ENCODE measurements at places on chromosomes 2 and 18.

DNA sequence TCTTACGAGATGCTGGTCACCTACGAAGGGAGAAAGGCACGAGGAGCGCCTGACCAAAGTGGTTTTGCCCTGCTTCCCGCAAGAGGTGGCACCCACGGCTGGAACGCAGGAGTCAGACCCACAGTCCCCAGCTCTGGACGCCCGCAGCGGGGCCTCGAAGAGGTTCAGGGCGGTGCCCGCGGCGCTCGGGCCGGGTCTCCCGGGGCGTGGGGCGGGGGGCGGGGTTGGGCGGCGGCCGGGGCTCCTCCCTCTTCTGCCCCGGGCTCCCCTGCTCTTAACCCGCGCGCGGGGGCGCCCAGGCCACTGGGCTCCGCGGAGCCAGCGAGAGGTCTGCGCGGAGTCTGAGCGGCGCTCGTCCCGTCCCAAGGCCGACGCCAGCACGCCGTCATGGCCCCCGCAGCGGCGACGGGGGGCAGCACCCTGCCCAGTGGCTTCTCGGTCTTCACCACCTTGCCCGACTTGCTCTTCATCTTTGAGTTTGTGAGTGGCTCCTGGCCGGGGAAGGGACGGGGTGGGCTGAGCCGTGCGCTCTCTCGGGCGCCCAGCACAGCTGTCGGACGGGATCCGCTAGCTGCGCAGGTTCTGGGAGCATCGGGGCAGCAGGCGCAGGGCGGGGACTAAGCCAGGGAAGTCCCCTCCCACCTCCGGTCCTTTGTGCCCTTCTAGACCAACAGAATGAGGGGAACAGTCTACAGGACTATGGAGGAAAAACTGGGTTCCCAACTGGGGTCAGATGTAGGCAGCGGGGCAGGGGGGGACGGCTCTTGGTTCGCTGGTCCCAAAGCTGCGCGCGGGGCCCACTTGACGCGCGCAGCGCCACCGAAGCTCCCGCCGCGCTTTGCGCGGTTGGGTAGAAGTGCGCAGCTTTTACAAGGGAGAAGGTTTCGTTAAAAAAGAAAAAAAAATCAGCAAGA lies at the start of gene MAL:
Gene MAL (plus strand): TSS at position 303 of the 914 bp plus-strand sequence. CDS start 85 bp downstream, at position 388.
- DNase-seq = peak; percentile 42

DNA sequence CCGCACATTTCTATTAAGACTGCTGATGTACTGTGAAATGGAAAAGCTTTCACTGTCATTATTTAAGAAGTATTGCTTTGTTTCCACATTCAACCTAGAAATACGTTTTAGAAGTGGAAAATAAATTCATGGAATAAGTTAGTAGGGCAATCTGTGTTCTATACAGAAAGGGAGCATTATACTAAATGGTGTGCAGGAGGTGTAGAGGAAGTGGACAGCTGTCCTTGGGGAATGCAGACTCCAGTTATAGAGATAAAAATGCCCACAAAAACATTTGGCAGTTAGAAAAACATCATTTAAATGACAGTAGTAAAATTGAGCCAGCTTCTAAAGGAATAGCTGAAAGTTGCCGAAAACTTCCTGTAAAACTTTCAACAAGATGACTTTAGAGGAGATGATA lies 46.8 kb downstream of the PIK3C3 start:
- no peak for DNase-seq

GRCh38 chr2:98772536-98772935 lies 41.6 kb upstream of the MGAT4A start:
- no peak for DNase-seq

GRCh38 chr18:6004683-6005082 lies 109.4 kb upstream of the TMEM200C start:
- DNase-seq = no peak

DNA sequence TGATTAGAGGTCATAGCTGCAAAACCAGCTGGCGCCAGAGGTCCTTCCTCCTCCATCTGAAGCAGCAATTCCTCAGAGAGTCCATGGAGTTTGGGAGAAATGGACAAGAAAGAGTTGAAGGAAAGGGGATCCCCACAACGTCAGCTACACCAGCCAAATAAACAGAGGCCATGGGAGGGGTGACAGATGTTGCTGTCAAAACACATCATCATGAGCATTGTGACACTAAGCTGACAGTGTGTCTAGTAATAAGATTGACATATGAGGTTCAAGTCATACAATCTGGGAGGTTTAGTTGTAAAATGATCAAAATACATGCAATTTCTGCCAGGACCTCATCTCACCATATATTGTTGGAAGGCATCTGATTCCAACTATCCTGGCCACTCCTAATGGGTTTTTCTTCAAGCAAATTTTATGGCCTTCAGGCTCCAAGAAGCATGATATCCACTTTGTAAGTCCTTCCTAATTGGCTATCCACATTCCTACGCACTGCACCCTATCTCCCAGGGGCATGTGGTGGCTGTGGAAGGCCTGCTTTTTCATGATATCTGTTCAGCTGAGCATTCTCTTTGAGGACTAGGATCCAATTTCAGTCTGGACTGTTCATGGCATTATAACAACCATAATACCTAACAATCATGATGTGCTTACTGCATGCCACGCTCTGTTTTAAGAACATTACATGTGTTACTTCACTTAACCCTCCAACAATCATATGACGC lies 335.0 kb upstream of the ID2 start:
- no peak for DNase-seq
